ENCODE measurements at places on chromosomes 7 and 10.

DNA sequence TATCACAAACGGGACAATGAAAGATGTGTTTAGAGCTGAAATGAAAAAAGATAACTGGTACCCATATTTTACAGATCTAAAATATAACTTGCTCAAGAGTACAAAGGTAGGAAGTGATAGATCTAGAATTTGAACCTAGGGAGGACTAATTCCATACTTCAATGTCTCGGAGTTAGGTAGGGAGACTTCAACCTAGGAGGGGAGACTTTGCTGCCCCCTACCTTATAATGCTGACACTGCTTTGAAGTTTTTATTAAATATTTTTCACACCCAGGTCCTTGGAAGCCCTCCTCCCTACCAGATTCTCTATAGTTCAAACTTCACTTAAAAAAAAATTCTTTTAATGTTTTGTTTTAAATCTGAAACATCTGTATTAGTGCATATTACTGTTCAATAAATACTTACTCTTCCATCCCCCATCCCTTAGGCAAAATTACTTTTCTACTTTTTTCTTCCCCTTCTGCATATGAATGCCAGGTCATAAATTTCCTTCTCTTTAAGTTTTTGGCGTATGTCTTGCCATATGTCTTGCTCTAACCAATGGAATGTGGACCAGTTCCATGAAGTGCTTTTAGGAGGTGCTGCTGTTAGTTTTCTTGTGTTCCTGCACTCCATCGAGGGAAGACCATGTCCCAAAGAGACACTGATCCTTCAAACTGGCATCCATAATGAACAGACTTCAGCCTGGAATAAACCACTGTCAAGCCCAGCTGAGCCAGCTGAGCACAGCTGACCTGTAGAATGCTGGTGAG lies 57.8 kb downstream of the MICU1 start:
- peak; percentile 3 for DNase-seq

GRCh38 chr7:95509199-95509598 lies 23.5 kb downstream of the ASB4 start:
- peak; percentile 33 for DNase-seq

GRCh38 chr7:1314908-1315450 lies 82.3 kb downstream of the UNCX start:
- DNase-seq: no peak

DNA sequence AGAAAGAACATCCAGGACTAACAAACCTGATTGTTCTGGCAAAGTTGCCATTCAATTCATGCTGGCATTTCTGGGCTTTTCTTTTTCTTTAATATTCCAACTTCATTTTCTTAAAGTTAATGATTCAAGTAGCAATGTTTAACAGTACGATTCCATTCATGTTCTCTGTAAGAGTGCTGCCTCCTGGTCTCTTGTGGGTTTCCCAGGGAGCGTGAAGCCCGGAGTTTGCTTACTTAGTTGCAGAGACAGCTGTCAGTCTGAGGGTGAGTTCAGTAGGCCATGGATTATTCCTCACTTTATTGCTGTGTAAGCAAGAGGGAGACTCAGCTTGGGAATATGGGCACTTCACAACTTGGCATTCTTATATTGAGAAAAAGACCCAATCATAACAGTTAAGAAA lies 142.2 kb downstream of the TWIST1 start:
- DNase-seq: no peak

DNA sequence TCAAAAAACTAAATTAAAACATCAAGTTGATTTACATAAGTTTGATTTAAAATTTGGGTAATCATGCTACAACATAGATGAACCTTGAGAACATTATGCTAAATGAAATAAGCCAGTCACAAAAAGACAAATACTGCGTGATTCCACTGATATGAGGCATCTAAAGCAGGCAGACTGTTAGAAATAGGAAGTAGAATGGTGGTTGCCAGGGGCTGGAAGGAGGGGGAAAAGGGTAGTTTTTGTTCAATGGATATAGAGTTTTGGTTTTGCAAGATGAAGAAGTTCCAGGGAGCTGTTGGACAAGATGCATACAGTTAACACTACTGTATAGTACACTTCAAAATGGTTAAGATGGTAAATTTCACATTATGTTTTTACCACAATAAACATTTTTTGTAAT lies 45.0 kb upstream of the IFRD1 start:
- no peak for DNase-seq

GRCh38 chr10:102167861-102168260 lies 15.7 kb downstream of the NOLC1 start:
- peak; percentile 82 for DNase-seq

- DNase-seq: peak; percentile 93
These were observed 26.6 kb upstream of the KAT6B start for GRCh38 chr10:74799721-74800221.

DNA sequence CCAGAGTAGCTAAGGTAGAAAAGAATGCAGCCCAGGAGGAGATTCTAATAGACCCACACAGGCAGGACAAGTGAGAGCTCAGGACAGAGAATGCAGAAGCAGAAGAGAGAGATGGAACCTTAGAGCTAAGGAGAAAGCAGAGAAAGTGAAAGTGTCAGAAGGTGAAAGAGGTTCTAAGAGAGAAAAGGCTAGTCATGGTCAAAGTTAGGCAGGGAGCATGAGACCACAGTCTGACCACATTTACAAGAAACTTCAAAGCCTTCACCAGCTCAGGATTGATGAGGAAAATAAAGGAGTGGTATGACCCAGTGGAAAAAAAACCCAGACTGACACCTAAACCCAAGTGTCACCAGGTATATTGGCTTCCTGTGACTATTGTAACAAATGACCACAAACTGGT lies 131.8 kb upstream of the WDR11 start:
- DNase-seq: no peak

GRCh38 chr7:73423519-73424488 lies 9.8 kb upstream of the FZD9 start:
- no peak for DNase-seq

GRCh38 chr7:50653126-50653864 lies 88.1 kb upstream of the DDC start:
- peak; percentile 86 for DNase-seq

DNA sequence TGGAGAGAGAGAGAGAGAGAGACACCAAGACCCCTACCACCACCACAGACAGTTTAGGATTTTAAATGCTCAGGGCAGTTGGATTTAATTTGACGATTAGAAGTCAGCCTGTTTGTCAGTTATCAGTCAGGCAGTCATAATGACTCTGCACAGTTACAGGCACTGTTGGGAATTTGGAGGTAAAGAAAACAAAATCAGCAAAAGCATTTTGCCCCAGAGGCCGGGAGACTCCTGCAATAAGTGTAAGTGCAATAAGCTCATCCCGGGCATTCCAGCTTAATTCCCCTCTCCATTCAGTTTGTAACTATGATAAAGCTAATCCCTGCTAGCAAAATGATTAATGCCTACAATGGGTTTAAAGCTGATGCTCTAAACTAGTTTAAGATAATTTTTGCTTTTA lies 13.5 kb downstream of the SEMA3C start:
- DNase-seq: no peak

DNA sequence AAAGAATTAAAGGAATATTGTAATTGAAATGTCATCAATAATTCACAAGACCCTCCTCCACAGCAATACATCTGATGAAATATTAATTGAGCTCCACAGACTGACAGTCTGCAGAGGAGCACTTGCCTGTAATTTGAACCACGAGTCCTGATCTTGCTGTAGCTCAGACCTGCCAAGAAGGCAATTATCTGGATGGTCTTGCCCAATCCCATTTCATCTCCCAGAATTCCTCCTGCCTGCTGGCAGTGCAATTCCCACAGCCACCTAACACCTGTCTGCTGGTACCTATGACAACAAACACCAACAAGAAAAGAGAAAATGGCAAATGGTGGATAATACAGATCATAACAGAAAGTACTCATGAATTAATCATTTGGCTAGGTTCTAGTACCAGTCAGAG lies 38.5 kb downstream of the ERCC6 start:
- no peak for DNase-seq

DNA sequence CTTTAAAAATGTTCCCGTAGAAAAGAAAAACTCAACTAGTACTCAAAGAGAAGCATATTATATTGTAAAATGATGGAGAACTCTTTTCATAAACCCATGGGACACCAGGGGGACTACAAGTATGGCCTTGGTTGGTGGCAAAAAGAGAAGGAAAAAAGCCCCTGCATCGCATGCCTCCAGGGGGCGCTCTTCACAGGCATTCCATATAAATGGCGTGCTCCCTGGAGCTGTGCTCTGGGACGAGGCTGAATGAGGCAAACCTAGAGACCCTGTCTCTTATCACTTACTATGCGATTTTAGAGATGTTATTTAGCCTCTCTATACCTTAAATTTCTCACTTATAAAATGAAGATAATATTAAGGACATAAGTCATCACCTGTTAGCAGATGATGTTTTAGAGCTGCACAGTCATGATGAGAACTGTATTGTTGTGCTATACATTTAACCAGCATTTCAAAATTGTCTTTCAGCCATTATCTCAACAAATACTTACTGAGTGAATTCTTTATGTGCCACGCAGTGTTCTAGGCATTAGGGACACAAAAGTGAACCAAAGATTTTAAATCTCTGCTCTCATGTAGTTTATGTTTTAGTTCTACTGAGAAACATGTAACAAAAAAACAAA lies 105.8 kb downstream of the ARHGAP21 start:
- DNase-seq: peak; percentile 57

GRCh38 chr7:14321947-14322346 lies 332.5 kb upstream of the ETV1 start:
- no peak for DNase-seq

DNA sequence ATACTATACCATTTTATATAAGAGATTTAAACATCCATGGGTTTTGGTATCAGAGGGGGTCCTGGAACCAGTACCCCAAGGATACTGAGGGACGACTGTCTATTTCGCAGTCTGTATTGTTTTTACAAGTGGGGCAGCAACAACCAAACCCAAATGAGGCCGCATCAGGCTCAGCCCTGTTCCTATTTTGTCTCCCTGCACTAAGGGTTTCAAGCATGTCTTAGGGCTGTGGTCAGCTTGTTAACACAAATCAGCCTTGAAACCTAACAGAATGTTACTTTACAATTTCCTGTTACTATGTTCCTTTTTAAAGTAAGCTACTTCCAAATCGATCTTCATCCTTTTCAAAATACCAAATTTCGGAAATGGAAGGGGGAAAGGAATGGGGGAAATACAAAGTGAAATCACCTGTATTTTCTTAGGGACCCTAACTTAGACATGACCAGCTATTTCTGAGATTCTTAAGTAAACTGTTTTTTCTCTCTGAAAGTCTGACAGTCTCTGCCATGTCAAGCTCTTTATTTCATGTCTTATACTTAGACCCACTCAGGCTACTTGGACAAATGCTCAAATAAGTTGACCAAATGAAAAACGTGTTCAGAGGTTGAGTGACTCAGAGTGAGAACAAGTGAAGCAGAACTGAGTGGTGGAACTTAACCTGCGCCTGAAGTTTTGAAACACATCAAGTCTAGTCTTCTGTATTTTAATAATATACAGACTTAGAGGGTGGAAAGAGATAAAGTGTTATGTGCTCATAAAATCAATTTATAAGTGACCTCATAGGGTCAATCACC lies 75.8 kb downstream of the C1GALT1 start:
- DNase-seq: no peak

- DNase-seq: peak; percentile 50
These were observed 111.2 kb downstream of the GALNT11 start for GRCh38 chr7:152136686-152137085.

DNA sequence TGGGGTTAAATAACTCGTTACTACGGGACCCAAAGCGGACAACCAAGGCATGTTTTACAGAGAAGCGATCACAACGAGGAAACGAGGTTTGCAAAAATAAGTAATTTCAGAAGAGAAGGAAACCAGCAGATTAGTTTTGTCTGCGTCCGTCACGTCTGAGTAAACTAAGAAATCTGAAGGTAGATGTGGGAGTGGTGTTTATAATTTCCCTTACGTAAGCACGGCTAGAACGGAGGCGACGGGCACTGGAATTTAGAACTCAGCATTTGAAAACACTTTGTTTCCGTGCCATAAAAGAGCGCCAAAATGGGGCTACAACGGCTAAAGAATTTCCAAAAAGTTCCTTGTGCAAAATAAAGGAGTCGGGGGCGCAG lies 718 bp upstream of the UMAD1 start:
- peak; percentile 34 for DNase-seq

DNA sequence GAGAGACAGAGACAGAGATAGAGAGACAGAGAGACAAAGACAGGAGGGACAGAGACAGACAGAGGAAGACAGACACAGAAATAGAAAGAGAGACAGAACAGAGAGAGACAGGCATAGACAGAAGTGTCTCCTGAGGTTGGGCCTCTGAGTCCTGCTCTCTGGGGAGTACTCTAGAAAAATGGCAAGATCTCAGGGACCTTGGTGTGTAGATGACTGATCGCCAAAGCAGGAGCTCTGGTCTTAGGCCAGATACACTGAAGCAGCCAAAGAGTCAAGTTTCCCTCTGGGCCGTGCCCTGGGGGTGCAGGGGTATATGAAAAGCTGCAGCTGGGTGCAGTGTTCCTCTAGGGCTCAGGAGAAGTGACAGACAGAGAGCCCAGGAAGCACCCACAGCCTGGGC lies 176.6 kb upstream of the TNS3 start:
- peak; percentile 74 for DNase-seq

DNA sequence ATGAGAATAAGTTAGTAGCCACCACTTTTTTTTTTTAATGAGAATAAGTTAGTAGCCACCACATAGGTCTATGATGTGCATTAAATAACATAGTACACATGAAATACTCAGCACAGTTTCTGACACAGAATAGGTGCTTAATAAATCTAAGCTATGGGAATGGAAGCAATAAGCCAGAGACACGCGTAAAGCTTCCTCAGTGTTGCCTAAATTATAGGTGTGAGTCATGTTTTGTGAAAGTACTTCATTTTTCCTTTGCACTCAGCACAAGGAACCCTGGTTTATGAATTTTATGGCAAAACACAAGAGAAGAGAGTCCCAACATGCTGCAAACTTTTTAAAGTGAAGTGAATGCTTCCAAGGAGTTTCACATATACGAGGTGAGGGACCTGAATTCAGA lies 267.4 kb downstream of the RNLS start:
- peak; percentile 40 for DNase-seq

DNA sequence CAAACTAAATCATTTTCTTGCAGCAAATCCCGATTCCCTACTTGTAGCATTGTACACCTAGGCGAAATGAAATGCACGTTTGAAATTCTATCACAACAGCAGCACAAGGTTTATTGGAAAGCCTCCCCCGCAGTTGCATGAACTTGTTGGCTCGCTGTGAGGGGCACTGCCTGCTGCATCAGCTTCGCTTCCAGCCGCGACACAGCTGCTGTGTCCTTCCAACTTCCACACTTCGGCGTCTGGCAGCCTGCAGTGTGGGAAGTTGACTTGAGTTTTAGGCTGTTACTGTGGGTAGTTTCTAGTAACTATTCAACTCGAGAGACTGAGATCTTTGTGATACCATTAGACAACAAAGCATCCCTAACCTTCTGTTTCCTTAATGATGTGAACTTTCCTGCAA lies 315.8 kb upstream of the TPK1 start:
- DNase-seq: no peak
